ENCODE measurements at places on chromosomes 5 and 9.

DNA sequence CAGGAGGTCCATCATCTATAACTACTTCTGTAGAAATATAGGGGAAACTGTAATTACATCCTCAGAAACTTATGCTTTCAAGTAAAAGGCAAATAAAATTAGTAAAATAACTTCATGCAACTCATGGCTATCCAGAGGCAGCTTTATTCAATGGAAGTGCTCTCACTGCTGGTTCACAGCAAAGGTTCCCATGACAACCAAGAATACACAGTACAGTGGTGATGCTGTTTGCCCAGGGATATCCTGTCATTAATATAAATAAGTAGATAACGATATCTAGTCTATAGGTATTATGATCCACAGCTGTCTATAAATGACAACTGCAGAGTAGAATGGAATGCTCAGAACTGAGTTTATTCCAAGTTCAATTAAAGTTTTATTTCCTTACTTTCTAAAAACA lies 390.3 kb downstream of the PDE4D start:
- no peak for DNase-seq

DNA sequence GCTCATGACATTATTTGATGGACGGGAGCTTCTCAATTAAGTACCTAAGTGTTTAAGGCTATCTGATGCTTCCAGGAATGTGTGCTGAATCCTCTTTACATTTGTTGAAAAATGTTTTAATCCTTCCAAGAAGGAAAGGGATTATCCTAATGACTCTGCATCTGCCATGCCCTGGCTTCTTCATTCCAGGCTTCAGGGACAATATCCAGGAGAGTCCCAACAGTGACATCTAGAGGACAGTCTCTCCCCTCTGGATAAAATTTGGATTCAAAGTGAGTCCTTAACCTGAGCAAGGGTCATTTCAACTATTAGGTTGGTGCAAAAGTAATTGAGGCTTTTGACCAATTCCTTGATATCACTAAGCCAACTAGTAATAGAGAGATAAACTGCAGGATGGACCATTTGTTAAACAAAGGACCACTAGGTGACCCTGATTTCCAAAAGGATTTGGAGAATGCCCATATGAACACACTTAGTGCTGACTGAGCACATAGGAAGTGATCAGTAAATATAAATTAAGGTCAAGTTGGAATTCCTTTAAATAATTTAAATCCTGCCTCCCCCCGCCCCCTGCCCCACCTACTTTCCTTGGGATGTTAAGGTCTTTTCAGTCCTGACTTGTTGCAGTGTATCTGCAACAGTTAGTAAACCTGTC lies 19.1 kb downstream of the TNFSF8 start:
- DNase-seq, result no peak

DNA sequence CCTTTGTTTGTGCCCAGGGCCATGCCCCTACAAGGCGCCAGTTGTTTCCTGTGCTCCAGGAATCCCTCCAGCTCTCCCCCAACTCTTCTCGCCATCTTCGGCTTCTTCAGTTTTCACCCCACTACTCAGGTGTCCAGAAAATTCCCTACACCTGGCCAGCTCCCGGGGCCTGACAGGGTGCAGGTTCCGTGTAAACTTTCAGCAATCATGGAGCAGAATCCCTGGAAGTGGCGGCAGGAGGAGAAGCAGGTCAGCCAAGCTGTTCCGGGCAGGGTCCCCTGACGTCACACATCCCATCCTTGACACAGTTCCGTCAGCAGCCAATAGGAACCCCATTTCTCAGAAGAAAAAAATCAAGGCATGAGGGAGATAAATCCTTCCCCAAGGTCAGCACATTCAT lies 12.2 kb upstream of the ADGRD2 start:
- DNase-seq, result no peak

- no peak for DNase-seq
These were observed 2.9 kb downstream of the NR2F1 start for GRCh38 chr5:93585767-93586385.

DNA sequence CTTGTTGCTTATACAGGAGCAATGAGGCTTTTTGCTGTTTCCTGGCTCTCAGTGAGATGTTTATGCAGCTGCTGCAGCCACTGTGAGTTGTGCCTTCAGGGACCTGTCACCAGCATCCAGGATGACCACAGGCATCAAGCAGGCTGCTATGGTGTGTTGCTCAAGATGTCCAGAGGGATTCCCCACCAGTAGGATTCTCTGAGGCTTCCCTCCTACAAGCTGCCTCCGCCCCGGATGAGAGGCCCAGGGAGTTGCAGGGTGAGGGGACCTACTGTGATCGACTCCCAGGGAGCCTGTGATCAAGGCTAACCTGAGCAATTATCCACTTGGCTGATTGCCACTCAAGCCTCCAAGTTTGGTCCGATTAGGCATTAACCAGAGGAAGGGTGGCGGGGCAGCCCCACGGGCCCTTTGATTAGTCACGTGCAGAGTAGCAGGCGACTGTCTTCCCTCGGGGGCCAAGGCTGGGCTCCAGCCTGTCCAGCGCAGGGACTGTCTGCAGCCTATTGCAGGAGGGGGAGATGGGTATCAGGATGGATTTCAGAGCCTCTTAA lies 1.8 kb upstream of the FAT2 start:
- no peak for DNase-seq

DNA sequence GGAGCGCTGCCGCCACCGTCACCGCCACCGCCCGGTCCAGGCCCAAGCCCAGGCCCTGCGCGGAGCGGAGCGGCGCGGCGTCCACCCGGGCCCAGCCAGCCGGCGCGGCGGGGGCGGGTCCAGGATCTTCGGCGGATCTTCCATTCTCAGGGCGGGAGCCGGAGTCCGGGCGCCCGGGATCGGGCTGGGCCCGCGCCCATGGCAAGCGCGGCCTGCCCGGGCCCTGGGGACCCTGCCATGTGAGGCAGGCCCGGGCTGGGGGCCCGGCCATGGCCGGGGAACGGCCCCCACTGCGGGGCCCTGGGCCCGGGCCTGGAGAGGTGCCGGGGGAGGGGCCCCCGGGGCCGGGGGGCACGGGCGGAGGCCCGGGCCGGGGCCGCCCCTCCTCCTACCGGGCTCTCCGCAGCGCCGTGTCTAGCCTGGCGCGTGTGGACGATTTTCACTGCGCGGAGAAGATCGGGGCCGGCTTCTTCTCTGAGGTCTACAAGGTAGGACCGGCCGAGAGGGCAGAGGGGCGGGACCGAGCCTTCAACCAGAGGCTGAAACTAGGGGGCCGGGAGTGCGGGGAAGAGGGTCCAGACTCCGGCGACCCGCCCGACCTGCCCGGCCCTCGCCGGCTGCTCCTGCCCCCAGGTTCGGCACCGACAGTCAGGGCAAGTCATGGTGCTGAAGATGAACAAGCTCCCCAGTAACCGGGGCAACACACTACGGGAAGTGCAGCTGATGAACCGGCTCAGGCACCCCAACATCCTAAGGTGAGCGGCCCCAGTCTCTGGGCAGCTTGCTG lies 482 bp downstream of the TESK1 start:
- DNase-seq, result no peak

GRCh38 chr5:95925939-95926338 lies 35.7 kb downstream of the ELL2 start:
- no peak for DNase-seq

GRCh38 chr5:60514152-60514551 lies 185.8 kb downstream of the DEPDC1B start:
- DNase-seq, result no peak

- no peak for DNase-seq
These were observed 1890.1 kb upstream of the WWC1 start for GRCh38 chr5:166401391-166401790.

GRCh38 chr9:27353474-27354229 lies 56.7 kb upstream of the EQTN start:
- DNase-seq, result no peak

DNA sequence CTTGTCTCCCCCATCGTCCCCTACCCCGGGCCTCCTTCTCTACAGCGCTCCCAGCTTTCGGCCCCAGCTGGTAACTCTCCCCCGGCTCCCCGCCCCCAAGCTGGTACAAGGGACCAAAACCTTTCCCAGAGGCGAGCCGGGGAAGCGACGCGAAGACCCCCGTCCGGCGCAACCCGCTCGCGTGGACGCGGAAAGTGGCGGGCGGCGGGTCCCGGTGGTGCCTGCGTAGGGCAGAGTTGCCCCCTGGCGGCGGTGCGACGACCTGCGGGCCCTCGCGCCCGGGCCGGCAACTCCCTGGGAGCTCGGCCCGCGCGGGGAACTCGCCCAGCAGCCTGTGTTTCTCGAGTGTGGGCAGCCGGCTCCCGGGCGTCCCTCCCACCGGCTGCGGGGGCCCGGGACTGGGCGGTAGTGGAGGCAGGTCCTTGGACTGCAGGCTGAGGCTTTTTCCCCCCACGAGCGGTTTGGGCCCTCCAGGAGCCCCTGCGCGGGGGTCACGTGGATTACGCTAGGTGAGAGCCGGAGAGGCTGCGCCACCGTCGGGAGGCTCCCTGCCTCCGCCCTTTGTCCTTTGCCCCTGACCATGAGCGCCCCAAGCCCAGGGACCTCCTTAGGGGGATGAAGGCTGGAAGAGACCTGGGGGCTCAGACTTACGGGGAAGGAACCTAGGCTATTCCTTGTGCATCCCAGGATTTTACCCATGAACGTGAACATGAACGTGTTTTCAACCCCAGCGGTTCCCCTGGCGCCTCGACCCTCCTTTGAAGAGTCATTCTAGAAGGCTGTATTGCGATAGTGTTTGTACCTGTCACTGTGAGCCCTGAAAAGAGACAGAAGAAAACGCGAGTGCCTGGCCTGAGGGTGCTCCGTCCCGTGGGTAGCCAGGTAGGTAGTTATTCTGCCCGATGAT lies 2.9 kb upstream of the FOXD1 start:
- no peak for DNase-seq

DNA sequence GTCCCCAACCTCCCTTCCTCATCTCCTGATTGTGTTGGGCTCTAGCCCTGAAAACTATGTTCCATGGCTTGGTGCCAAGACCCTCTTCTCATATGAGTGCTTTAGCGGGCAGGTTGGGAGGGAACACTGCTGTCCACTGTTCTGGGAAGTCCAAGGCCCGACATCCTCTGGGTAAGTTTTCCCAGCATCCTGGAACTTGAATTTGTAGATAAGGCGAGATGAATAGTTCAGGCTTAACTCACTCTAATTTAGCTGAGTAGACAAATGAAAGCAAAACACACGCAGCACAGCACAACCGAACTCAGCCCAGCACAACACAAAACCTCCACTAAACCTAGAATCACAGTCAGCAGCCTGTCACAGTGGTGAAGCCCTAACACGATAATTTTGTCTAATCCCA lies 95.3 kb upstream of the SLC28A3 start:
- DNase-seq, result no peak

DNA sequence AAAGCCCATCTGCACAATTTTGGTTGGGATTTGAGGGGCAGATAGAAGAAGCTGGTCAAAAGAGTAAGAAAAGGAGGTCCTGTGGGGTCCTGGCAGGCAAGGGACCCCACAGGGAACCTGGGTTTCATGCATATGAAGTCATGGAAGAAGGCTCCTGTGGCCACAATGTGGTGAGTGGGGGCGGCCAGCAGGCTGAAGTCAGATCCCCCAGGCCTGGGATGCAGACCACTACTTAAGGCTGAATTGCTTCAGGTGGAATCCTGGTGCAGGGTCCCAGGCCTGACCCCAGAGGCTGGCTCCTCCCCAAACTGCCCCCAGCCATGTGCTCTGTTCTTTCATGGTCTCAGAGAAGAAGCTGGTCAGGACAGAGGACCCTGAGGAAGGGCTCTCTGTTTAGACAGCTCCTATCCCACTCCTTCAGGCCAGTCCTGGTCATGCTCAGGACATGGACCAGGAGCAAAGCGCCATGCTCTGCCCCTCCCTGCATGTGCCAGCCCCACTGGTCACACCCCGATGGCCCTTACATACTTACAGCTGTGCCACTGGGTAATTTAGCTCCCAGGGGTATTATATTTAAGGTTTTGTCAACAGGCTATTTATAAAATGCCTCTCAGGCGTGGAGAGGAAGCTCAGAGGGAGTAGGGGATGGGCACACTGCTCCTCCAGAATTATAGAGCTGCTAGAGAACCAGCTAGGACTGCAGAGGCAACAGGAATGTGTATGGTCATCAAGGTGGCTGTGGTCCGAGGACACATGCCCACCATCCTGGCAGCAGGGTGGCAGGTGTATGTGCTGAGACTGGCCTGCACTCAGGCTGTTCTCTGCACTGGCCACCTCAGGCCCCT lies 33.4 kb downstream of the C5orf15 start:
- no peak for DNase-seq

DNA sequence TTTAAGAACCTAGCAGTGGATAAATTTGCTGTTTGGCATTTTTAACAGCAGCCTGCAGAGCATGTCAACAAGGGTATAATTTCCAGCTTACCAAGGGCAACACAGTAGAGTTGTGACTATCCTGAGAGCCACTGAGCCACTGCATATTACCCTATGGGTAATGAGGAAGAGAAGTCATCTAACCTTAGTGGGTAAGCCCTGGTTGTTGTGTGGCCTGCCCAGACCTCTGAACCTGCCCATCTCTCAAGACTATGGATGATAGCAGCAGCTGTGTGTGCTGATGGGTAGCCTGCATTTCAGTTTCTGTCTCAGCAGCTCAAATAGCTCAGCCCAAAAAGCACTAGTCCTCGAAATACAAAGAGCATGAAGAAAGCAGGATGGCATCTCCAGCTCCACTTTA lies 56.1 kb upstream of the PIP5K1B start:
- no peak for DNase-seq

DNA sequence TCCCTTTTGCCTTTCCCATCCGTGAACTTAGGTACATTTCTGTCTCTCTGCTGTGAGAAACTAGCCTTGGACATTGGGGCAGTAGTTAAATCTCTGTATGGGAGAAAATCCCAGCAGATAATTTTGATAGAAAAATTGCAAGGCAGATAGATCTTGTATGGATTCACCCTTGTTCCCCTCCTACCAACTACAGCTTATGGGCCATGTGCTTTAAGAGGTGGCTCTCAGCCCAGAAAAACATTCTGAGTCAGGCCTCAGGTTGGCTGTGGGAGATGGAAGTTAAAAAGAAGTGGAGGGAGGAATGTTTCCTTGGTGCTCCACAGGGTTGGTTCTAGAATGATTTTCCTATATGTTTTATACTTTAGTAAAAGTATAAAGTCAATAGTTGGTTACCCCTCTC lies 1.4 kb upstream of the KDM3B start:
- no peak for DNase-seq

DNA sequence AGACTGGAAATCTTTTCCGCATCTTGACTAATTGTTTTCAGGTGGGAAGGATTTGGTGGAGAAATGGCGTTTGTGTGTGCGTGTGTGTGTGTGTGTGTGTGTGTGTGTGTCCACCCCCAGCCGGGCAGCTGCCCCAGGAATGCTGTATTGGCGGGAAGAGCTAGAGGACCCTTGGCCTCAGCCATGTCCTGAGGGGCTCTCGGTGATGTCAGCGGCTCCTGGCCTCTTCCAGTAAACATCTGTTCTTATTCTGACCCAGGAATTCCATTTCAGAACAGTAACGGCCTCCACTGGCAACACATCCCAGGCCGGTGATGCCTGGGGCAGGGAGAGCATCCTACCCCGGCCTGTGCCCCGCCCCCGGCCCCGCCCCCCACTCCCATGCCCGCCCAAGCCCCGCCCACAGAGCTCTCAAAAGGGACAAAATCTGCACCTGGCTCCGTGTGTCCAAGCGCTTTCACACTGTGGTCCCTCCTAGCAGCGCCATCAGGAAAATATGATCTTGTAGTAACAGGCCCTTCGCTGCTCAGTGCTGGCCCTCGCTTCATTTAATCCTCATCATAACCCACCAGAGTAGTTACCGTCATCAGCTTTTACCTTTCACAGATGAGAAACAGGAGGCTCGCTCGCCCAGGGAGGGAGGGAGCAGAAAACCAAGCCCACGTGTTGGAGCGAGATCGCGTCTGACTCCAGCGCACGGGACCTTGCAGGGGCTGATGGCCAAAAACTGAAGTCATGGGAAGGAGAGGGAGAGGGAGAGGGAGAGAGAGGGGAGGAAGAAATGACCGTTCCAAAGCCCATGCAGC lies 18.9 kb downstream of the ADAMTS2 start:
- no peak for DNase-seq

All from HCT116 (cell line).